ENCODE measurements at places on chromosomes 11 and 22. TPM values are rescaled to one million over a fixed set of nuclear protein-coding genes. Genes with fewer than 3 reads are reported as not detected.

DNA sequence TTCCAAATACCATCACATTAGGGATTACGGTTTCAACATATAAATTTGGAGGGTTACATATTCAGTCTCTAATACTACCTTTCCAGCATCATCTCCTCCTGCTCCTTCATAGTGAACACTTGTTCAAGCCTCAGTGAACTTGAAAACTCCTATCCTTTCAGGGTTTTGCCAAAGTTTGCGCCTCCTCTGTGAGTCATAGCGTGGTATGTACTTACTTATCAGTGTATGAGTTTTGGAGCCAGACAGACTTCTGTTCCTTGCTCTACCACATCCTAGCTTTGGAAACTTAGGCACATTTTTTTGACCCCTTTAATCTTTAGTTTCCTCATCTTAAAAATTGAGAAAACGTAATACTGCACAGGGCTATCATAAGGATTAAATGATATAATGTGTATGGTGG is 160.1 kb upstream of the ZC3H12C start:
- DNase-seq, result no peak

DNA sequence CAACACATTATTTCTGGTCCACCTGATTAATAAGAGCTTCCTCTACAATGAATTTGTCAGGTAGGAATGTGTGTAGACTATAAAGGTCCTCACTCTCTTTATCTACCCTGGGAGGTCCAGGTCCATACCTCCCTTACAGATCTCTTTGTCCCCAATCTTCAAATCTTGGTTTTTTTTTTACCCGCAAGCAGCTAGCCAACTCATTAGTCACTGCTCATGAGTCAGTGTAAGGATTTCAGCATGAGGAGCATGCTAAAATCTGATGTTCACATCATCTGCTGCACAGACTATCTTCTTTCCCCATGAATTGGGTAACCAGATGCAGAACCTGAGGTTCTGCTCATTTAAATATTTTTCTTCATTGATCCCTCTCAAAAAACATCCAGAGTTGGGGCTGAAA is 397.0 kb upstream of the ISX start:
- no peak for DNase-seq

Gene SCARF2
- 24.0 TPM for total RNA-seq

DNA sequence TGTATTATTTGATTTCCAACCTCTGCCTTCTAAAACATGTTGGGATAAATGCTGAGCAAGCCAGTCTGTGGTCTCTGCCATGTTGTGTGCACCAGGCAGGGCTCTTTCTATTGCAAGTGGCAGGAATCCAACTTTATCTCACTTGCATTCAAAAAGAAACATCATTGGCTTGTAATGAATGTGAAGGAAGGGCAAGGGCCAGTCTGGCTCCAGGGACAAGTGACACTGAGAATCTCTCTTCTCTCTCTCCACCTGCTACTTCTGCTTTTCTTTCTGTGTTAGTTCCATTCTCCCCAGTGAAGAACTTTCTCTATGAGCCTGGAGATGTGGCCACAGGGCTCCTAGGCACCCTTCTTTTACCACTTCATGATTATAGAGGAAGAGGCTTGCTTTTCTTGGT is 329.9 kb upstream of the NCAM1 start:
- DNase-seq, result no peak

DNA sequence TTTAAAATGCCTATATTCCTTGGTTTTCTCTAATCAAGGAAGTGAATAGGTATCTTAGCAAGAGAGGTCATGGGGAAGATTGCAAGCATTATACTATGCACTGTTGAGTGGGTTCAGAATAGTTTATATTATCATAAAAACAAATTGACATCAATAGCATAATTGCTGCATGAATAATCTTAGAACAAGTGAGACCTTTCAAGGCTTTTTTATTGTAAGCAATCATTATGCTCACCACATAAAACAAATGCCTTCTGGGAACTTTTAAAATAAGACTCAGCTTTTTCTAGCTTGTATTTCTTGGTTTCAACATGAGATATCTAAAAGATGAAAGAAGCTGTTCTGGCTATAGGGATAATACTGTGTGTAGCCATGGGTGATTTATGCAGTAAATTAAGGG is 135.6 kb upstream of the ZC3H12C start:
- DNase-seq, result no peak

DNA sequence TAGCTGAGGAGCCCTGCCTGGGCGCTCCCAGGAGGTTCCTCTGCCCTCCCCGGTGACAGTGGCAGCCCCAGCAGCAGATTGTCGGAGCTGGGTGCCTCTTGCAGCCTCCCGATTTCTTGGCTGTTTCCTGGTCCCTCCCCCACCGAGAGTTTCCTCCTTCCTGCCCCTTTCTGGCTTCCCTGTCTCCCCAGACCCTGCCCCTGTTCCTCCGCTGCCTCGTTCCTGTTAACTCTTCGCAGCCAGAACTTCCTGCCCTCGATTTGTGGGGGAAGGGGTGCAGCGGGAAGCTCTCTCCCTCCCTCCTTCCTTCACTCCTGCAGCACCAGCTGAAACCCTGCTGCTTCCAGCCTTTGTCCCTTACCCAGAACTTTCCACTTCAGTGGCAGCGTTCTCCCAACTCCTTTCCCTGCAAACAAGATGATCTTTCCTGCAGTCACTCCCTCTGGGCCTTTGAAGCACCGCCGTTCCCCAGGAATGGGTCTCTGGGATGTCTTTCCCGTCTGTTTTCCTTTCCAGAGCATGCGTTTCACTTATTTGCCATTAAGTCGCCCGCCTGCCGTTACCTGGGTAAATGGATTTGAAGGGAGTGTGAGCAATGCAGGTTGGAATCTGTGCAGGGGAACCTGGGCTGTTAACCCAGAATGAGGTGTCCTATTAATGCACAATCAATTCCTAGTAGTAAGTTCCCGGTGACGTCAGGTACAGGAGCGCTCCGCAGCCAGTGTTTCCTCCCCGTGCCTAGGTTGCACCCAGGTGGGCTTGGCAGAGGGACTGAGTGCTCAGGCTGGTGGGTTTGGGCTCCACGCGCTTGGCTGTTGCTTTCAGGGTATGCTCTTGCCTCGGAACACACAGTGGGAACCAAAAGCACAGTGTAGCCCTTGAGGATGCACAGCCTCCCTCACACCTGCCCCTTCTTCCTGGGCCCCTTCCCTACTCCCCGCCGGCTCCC is 4.3 kb downstream of the GRK2 start:
- DNase-seq, result peak; percentile 67

- DNase-seq, result no peak
Measured at GRCh38 chr11:106763501-106763900, 254.8 kb downstream of the GUCY1A2 start.

DNA sequence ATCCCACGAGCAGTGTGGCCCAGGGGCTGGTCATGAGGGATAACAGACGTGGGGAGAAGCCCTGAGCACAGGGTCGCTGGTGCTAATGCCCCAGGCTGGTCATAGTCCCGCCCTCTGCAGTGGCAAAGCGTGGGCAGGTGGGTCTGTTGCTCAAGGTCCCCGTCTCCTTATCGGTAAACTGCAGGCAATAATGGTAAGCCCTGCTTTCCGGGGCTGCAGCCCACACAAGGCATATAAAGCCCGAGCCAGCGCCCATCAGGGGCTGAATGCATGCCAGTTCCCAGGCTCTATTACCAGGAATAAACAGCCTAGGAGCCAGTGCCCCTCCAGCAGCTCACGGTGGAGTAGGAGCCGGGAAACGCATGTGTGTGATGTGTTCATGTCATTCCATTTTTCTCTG is 261.0 kb downstream of the BRD1 start:
- no peak for DNase-seq

DNA sequence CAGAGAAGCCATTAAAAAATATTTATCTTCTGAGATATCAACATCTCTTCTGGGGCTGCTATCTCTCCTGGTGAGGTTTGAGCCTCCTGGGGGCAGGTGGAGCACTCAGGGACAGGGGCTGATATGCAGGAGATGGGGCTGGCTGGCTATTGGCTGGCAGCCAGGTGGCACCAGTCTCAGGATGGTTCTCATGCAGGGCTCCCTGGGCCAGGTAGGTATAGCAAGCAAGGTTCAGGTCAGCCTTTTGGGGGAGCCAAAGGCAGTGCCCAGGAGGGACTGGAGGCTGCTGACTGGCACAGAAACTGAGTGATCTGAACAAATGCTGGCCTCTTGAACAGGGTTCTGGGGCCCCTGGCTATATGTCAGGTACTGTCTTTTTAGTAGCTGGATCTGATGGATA is 29.7 kb upstream of the EMSY start:
- DNase-seq, result no peak

Gene MUC5AC
- total RNA-seq, result not detected

GRCh38 chr11:129265125-129265788 is 73.1 kb upstream of the ARHGAP32 start:
- no peak for DNase-seq
